ENCODE measurements at places on chromosomes 16 and 17.

DNA sequence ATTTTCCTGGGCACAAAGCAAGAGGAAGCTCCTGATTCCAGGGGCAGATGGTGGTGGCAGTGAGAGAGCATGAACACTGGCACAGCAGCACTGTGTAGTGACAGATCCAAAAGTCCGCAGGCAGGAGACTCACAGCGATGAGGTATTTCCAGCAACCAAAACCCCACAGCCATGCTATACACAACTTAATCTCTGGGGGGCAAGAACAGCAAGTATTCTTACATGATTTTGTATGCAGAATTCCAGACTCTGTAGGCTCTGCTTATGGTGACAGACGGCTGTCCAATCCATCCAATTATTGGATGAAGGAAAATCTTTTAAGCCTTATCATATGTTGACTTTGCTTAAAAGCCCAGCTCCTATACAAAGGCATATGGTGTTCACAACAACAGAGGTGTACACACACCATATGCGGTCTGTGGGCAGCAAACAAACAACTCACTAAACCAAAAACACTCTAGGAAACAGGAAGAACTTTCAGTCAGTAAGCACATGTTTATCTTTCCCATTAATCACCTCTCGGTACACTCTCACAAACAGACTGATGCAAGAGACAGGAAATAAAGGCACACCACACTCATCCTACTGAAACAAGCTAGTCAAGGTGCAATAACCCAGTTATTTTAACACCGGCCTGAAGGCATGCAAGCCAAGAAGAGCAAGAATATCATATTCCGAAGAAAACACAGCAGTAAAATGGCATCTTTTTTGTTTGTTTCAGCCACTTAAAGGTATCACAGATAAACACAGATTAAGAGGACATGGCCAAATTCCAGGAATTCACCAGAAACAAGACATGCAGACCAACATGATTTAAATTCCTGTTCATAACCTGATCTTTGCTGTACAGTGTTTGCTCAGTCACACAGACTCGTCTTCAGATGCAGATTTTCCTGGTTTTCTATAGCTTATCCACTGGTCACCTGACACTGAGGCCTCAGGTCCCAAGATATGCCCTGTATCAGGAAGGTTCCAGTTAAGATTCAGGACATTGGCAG is 47.8 kb downstream of the ERN1 start:
- no peak for DNase-seq

DNA sequence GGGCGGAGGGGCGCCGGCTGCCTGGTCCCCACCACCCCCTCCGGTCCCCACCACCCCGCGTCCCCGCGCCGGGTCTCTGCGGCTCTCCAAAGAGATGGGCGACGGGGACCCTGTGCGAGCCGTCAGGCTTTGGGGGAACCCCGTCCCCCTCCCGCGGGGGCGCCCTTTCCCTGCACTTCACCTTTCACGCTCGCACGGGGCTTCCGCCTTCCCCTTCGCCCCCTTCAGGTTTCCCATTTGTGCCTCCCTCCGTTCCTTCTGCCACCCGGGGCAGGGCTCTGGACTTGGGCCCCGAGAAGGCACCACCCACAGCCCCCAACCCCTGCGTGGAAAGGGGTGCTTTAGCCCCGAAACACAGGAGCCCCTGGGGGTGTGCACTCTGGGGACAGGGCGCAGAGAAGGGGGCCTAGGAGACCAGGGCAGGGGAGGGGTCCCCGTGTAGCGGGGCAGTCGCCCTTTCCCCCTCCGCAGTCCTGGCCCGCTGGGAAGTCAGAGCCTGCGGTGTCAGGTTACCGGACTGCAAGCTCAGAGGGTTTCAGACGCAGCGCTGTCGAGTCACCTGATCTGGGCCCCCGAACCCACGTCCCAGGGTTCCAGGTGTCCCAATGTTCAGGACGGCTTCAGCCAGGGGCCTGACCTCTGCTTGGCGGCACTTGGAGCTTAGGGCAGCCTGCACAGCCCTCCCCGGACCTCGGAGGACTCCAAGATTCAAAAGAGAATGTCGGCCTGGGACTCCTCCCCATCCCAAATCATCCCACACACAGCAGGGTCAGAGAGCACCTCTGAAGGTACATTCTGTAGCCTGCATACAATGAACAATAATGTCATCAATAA is 6.7 kb upstream of the CCDC92B start:
- DNase-seq, result no peak

- no peak for DNase-seq
These were observed 173.3 kb upstream of the CACNG5 start for GRCh38 chr17:66661411-66662256.

GRCh38 chr16:87334651-87335624 is 17.7 kb upstream of the C16orf95 start:
- DNase-seq, result no peak

GRCh38 chr17:51365090-51365489 is 104.7 kb downstream of the UTP18 start:
- DNase-seq, result no peak

DNA sequence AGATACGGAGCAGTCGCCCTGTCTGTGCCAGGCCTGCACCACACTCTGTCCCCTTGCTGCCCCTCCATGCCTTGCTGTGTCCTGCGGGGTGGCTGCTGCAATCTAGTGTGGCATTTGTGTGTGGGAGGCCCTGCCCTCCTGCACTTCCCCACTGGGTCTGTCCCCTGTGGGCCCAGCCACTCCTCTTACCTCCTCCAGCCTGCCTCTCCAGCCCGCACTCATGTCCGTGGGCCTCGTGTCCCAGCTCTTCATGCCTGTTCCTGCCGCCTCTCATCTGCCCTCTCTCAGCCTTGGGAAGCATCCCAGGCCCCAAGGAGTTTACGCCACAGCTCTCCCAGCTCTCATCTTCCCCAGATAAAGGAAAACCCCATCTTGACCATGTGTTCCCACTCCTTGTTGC is 26.6 kb downstream of the CRAMP1 start:
- DNase-seq, result no peak

Measured in activated naive CD8-positive, alpha-beta T cell treated with anti-CD3 and anti-CD28 coated beads, Interleukin-2, amount 50 U/mL, for 16 hours (primary cell).